ENCODE measurements at places on chromosomes 13 and 19.

DNA sequence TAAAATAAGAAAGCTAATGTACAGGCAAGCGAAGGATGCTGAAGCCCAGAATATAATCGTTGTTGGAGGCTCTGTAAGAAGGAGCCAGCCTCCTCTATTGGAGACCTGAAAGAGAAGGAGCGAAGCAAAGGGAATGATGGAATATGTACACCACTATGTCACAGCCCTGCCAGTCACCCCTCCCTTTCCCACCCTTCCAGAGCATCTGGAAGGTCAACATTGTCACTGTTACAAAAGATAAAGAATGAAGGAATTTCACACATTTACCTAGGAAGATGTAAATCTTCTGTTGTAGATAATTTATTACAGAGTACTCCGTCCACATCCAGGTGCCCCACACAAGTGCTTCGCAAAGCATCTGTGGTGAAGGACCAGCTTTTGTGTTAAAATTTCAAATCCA is 39.7 kb upstream of the SACS start:
- no peak for DNase-seq

GRCh38 chr13:20550799-20551198 is 16.2 kb upstream of the IFT88 start:
- DNase-seq: no peak

GRCh38 chr13:101401196-101401595 is 15.1 kb downstream of the NALCN start:
- DNase-seq: no peak

DNA sequence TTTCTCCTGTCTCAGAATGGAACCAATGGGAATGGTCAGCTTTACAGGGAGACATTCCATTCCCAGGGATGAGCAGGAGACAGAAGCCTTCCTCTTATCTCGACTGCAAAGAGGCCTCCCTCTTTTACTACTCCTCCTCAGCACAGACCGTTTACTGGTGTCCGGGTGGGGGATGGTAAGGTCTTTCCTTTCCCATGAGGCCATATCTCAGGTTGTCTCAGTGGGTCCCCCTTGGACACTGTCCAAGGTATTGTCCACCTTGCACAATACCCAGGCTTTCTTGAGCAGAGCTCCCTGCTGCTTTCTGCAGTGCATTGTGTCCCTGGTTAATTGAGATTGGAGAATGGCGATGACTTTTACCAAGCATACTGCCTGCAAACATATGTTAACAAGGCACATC is 7.5 kb upstream of the ZNF808 start:
- DNase-seq: no peak

GRCh38 chr19:29615891-29616425 is 9.9 kb downstream of the POP4 start:
- DNase-seq: no peak

DNA sequence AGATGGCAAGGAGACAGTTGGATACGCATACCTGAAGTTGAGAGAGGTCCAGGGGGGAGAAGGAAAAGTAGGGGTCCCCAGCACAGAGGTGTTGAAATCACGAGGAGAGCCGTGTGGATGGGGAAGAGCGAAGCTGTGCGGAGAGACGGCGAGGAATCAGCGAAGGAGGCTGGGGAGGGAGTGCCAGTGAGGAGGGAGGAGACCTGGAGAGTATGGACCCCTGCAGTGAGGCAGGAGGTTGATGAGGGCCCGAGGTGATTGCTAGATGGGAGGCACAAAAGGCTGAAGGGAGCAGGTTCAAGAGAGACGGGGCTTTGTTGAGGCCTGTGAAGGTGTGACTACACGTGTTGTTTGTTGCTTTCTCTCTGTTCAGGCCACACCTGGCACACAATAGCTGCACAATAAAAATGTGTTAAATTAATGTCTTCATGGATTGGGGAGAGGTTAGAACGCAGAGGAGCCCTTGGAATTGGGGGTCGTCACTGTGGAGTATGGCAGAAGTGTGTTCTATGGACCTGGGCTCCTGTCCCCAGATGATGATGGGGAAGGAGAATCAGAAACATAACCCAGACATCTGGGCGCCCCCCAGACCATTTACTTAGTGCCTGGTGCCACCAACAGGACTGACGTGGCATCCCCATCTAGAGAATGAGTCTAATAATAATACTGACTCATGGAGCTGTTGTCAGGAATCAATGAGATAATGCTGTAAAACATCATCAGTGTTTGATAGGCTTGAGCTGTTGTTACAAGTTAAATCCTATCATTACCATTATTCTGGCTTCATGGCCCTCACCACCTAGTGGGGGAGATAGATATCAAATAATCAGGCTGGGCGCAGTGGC is 137.5 kb downstream of the SIPA1L3 start:
- no peak for DNase-seq

DNA sequence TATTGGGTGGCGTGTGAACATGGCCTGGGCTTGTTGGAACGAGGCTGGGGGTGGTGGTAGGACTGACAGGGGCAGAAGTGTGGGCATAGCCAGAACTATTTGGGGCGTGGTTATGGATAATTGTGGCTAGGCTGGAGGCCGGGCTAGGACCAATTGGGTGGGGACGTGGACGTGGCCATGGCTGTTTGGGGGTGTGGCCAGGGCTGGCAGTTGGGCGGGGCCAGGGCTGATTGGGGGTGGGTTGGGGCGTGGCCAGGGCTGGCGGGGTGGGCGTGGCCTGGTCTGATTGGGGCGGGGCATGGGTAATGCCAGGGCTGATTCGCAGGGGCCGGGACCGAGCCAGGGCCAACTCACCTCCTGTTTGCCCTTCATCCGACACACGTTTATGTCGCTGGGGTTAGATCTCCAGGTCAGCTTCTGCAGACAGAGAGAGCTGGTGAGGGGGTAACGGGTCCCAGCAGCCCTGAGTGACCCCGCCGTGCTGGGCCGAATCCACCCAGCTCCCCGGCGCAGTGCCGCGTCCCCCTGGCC is 2.8 kb downstream of the SEMA6B start:
- DNase-seq: no peak

DNA sequence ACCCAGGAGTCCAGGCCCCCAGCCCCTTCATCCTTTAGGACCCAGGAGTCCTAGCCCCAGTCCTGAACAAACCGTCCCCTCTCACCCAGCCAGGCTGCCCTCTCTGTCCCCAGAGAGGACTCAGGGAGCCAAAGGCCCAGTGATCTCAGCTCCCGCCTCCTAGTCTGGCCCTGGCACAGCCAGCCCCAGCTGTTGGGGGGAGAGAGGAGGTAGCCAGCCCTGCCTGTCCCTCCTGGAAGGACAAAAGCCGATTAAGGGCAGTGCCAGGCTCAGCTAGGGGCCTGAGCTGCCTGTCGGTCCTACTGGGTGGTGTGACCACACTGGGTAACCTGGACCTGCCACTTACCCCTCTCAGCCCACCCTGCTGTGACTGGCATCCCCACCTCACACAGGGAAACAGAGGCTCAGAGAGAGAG is 14.5 kb downstream of the LIPE start:
- DNase-seq: no peak

DNA sequence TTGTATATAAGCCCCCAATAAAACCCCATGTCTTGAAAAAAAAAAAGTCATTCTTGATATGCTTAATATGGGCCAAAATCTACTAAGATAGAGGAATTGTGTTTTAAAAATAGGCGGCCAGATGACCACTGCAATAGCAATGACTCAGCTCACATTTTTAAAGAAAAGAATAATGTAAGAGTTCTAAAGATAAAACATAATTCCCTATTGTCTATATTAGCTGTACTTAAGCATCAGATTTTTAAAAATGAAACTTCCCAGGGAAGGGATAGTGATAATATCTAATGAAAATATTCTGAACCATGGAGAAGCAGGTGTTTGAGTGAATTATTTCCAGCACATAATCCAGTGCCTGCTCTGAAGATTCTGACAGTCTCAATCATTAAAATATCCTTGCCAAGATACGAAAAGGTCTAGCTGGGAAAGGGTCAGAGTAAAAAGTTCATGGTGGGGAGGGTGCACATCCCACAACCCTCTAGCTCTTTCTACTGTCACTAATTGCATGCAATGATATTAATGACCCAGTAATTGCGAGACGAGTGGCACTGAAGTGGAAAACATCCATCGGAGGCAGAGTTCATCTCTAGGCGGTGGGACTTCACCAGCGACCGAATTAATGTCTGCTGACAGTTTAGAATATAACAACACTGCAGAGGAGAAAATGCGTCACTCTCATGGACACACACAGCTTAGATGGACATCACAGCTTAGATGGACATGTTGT is 31.6 kb downstream of the EFNB2 start:
- DNase-seq: no peak

DNA sequence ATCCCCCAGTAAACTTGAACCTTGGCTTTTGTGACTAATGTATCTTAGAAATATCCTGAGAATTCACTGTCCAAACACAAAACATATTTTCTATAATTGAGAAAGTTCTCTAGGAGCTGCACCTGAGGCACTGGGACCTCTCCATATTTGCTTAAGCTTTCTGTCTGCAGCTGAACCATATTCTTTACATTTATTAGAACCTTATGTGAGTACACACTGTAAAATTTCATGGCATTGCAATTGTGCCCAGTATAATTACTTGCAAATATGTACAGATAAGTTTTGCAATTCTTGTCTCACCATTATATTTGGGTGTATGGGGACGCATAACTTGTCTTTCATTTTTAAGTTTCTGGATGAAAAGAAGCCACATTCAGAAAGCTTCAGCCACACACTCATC is 280.7 kb upstream of the KLHL1 start:
- DNase-seq: no peak

DNA sequence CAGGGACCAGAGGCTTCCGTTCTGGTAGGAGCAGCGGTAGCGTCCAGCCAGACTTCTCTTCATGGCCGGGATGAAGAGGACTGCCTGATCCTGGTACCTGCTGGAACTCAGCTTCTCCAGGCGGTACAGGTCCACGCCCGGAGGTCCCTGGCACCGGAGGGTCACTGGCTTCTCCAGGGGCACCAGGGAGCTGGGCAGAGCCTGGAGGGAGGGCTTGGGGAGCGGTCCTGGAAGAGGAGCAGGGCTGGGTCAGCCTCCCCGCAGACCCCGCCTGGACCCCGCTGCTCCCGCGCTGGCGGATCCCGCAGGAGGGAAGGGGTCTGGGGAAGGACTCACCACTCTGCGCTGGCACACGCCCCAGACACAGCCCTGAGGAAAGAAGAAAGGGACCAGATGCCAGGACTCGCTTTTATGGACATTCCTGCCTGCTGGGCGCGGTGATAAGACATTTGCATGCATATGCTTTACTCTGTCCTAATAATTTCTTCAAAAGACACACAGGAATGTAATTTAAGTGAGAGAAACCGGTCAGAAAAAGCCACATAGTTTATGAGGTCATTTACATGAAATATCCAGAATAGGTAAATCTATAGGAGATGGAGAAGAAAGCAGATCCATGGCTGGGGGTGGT is 5.8 kb downstream of the GP6 start:
- DNase-seq: no peak

GRCh38 chr19:34226036-34226435 is 28.3 kb upstream of the GARRE1 start:
- DNase-seq: no peak

- no peak for DNase-seq
Measured at GRCh38 chr13:79749984-79750551, 269.1 kb downstream of the NDFIP2 start.

- no peak for DNase-seq
Measured at GRCh38 chr19:9835507-9835949, 410 bp downstream of the PIN1 start.

- DNase-seq: no peak
Measured at GRCh38 chr13:110006304-110006703, 219.9 kb upstream of the IRS2 start.

- no peak for DNase-seq
Measured at GRCh38 chr13:51221674-51222036, 543 bp upstream of the FAM124A start.

DNA sequence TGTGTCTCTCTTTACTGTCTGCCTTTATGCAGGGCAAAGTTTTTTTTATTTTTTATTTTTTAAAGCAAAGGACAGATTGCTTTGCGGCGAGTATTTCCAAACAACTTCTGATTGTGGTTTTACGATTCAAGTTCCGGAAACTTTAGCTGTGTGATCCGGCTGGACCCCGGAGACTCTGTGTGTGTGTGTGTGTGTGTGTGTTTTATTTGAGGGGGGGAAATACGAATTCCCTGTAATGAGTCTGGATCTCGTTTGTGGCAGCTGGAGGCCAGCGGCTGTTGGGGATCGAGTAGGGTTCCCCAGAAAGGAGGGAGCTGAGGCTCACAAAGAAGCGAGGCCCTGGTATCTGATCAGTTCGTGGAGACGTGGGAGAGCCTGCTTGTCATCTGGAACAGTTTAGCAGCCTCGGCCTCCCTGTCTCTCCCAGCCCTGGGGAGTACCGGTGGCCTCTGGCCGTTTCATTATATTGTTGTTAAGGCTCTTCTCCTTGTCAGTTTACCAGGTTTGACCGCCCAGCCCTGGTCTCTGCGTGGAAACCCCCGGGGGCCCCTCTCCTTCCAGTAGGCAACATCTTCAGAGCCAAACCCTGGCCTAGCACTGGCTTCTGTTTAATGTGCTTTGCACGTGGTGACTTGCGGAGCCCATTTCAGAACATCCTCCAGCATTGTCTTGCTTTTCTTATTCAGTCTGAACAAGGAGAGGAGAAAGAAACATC is 1.3 kb downstream of the FARP1 start:
- DNase-seq: no peak
